ENCODE measurements at places on chromosomes 16 and 17.

DNA sequence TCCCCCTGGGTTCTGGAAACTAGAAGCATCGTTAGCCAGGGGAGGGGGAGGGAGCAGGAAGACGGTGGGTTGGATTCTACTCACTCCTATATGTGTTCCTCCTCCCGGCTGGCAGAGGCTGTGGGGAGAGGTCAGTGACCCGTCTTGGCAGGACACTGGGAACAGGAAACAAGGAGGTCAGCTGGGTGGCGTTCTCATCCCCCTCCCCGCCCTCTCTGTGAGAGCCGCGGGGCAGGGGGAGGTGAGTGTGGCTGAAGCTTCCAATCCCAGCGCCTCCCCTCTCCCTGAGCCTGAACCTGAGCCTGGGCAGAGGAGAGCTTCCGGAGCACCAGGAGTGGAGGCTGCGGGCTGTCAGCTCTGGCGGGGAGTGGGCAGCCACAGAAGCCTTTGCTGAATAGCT, 12.5 kb downstream of the GPRC5C start:
- no peak for DNase-seq

DNA sequence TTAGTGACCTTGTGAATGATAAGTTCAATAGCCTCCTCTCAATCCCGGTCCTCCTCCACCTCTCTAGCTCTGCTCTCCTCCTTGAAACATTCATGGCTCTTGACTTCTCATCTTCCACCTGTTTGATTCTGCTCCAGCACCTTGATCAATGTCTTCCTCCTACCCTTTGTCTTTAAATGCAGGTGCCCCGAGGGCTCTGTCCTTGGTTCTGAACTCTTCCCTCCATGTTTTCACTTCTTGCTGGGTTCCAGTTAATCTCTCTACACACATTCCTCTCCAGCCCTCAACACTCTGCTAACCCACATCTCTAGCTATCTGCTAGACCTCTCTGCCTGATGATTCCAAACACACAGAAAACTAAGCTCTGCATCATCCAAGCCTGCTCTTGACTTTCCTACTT, 13.4 kb downstream of the CD300E start:
- no peak for DNase-seq

DNA sequence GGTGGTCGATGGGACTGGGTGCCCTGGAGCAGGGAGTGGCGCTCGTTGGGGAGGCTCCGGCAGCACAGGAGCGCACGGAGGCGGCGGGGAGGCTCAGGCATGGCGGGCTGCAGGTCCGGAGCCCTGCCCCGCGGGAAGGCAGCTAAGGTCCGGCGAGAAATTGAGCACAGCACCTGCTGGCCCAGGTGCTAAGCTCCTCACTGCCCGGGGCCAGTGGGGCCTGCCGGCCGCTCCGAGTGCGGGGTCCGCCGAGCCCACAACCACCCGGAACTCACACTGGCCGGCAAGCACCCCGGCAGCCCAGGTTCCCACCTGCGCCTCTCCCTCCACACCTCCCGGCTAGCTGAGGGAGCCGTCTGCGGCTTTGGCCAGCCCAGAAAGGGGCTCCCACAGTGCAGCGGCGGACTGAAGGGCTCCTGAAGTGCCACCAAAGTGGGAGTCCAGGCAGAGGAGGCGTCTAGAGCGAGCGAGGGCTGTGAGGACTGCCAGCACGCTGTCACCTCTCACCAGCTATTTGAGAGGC, 88.8 kb upstream of the EEF2KMT start:
- no peak for DNase-seq

- DNase-seq: no peak
These were observed 577.8 kb downstream of the WWOX start for GRCh38 chr16:78677181-78677731.

GRCh38 chr17:56206351-56206750, 53.1 kb downstream of the ANKFN1 start:
- DNase-seq: no peak

All from activated CD8-positive, alpha-beta memory T cell treated with anti-CD3 and anti-CD28 coated beads for 24 hours (primary cell).